ENCODE measurements at places on chromosomes 7 and 10.

GRCh38 chr10:114157912-114158311, 16.1 kb downstream of the CCDC186 start:
- DNase-seq: no peak

GRCh38 chr10:3750006-3750816, 34.8 kb downstream of the KLF6 start:
- DNase-seq: no peak

DNA sequence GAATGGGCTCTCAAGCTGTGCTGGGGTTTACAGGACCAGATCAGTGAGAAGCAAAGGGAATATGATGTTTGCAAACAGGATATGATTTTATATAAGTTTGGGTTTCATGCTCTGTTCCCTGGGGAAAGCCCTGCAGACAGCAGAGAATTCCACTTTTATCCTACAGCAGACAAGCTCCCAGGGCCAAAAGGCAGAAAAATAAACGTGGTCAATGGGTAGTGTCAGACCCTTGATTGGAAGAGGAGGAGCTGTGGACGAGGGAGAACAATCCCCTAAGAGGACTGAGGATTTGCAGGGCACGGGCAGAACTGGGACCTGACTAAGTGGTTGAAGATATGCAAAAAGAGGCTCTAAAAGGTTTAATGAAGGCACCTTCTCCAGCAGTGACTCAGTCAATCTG, 275.3 kb downstream of the HDAC9 start:
- DNase-seq: no peak

DNA sequence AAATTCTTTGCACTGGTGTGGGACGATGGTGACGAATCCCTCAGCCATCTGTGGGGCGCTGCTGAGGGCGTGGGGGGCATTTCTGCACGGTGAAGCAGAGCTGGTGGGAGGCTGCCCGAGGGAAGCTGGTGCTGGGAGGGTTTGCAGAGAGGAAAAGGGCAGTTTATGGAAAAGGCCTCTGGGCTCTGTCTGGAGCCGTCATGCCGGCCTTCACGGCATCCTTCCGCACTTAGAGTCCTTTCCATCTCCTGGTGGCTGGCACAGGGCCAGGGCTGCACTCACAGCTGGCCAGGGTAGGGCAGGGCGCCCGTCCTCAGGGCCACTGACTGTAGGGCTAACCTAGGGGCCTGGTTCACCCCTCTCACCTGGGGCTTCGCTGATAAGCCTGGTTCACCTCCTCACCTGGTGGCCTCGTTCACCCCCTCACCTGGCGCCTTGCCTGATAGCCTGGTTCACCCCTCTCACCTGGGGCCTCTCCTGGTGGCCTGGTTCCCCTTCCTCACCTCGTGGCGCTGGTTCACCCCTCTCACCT, 598 bp upstream of the AMZ1 start:
- no peak for DNase-seq

- DNase-seq: no peak
Observed at GRCh38 chr10:89079961-89080360, 89.4 kb downstream of the FAS start.
